ENCODE measurements at places on chromosomes 13 and 19.

GRCh38 chr19:54207983-54208783 lies 7.5 kb downstream of the RPS9 start:
- DNase-seq, result peak; percentile 68

DNA sequence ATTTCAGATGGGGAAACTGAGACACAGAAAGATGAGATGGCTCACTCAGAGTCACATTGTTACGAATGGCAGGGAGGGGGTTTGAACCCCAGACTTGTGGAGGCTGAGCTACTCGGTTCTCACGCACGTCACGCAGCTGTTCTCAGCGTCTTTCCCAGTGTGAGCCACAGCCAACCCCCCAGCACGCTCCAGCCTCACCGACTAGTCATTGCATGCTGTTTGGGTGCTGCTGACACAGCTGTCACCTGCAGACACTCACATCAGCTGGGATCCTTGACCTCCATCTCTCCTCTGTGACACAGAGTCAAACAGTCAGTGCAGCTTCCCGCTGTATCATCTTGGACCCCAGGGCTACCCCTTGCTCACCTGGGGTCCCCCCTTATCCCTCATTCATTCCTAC lies 2.4 kb upstream of the NCAN start:
- DNase-seq, result no peak

GRCh38 chr13:67303661-67304333 lies 73.7 kb upstream of the PCDH9 start:
- no peak for DNase-seq

- no peak for DNase-seq
Measured at GRCh38 chr19:15609261-15609660, 5.8 kb upstream of the CYP4F8 start.

GRCh38 chr19:12856653-12857052 lies 18.3 kb downstream of the MAST1 start:
- DNase-seq, result no peak
